Vagina (tissue), 2 donors: ENCODE measurements at places on chromosomes 12 and 14.

DNA sequence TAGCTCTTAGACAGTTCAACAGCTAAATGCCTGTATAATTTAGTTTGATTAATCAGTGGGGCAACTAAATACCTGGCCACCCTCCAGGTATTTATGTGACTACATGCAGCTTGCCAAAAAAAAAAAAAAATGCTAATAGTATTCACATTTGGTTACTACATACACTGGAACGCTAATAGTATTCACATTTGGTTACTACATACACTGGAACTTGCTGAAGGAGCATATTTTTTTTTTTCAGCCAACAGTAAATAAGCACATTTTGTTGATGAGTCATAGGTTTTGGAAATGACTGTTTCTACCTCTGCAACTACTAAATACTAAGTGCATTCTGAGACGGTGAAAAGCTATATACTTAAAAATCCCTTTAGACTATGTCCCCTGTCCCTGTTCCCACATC lies 1172.3 kb downstream of the LRFN5 start:
- DNase-seq, result no peak

GRCh38 chr12:63302269-63302940 lies 151.4 kb upstream of the AVPR1A start:
- no peak for DNase-seq

DNA sequence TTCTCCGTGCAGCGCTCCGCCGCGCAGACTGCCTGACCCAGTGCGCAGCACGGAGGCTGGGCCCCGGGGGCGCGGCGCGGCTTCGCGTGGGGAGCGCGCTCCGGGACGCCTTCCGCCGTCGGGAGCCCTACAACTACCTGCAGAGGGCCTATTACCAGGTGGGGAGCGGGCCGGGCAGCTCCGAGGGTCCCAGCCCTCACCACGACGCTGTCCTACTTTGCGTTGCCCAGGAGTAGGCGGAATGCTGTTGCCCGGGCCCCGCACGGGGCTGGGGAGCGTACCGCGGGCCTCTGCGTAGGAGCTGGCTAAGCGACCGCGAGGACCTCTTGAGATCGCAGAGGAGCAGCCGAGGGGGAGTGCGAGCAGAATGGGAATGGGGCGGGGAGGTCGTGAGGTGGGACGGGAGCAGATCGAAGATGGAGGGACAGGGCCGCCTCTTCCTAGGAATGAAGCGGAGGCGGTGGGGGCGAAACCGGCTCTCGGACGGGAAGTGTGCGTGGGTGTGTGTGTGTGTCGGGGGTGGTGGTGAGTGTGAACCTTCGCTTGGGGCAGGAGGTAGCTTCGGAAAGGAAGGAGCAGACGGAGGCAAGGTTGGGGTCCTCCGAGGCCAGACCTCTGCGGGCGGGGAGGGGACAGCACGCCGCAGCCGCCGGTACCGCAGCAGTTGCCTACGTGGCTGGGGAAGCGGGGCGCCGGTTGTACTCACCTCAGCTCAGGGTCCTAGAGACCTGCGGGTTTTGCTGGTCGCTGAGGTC lies 751 bp downstream of the P3H3 start:
- DNase-seq, result no peak

DNA sequence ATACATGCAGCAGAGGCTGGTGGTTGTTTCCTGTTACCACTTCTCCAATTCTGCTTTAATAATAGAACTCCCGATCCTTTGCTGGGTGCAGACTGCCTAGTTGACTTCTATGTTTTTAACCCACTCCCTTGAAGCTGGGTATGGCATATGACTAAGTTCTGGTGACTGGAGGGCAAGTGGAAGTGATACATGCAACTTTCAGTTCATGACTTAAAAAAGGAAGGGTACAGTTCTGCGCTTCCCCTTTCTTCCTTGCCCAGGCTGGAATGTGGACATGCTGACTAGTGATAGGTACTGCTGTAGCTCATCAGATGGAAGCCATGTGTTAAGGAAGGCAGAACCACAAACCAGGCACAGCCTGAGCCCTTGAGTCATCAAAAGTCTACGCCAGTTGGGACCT lies 2.4 kb upstream of the A2M start:
- DNase-seq, result no peak

GRCh38 chr12:48086327-48086726 lies 19.6 kb downstream of the SENP1 start:
- DNase-seq, result no peak

DNA sequence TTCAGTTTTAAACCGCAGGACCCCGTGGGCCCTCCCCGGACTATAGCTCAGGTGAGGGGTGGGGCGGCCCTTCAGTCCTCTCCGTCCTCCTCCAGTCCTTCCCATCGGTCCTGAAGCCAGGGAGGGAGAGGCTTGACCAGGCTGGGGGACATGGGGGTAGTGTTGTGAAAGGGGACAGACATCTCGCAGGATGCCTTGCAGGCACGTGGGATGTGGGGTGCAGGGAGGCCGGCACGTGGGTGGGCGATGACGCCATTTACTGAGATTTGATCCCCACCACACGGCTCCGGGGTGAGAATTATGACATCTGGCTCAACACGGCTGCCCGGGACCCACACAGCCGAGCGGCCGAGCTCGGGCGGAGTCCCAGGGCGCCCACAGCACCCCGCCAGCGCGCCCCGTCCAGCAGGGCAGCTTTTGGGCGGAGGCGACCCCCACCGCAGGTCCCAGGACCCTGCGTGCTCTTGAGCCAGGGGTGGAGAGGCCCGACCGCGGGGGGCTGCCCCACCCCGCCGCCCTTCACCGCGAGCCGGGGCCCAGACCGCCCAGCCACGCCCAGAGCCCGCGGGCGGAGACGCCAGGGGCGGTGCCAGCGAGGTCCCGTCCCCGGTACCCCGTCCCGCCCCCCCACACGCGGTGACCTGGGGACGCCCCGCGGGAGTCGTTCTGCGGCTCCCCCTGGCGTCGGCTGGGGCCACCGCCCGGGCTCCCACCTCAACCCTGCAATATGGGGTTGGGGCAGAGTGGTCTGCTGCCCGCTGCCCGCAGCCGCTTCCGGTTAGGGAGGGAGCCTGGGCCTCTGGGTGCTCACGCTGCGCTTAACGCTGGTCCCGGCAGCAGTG lies 3.3 kb upstream of the EXOC3L4 start:
- DNase-seq, result no peak

DNA sequence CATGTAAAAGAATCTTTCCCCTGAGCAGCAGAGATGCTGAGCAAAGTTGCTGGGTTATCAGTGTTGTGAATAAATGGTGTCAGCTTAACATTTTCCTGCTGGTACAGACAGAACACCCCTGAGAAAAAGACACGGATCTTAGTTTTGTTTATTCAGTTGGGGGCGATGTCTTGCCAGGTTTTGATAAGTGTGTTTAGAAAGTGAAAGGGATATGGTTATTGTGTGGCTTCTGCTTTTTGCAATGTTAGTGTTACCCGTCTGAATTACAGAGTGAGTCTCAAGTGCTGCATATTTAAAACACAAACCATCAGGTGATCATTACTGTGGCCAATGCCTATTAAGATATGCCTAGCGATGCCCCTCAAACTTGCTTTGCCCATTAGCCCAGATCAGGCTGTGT lies 864.6 kb upstream of the SEL1L start:
- DNase-seq, result no peak

DNA sequence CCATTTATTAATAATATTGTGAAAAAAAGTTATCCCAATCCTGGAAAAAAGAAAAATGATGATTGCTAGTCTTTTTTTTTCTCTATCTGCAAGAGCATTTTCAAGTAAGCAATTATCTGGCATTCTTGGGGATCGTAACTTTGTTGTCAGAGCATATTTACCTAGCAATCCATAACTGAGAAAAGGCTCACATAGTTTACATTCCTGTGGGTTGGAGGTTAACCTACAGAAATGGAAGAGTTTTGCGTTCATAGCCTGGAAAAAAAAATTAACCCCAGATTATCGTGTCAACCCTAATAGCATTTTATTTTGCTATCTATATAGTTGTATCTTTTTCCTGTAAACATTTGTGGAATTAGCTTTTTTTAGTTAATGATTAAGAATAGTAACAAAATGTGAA lies 292.3 kb downstream of the DAD1 start:
- DNase-seq, result no peak

DNA sequence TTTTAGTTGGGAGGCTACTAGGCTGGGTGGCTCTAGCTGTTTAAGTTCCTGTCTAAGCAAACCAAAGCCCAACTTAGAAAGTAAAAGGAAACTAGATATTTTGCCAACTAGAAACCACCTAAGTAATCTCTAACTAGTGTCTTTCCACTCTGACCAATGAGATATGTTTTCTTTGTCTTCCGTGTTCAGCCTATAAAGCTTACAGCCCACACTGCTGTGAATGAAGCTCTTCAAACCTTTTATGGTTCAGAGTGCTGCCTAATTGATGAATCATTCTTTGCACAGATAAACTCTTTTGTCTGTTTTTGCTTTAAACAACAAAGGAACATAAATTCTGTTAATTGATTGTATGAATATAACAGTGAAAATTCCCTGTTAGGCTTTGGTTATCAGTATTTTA lies 66.1 kb downstream of the FUT8 start:
- no peak for DNase-seq
